ENCODE measurements at places on chromosomes 7 and 10.

GRCh38 chr10:124699471-124700292, 44.5 kb downstream of the FAM53B start:
- DNase-seq: no peak

- DNase-seq: no peak
Observed at GRCh38 chr10:96288151-96288621, 16.0 kb upstream of the DNTT start.

DNA sequence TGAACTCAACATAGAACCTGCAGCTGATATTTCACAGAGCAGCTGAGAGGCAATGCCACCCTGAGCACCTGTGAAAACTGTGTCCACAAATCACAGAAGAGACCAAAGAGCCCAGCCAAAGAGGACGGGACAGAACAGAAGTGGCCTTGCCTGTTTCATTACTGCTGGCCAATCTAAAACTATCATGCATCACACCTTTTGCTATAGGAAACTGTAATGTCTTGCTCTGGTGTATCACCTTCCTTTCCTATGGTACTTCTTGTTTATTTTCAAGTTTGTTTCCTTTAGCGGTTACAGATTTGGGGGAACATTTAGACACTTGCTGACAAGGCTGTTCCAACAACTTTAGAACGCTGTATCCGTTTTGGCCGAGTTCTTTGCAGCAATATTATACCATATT, 80.3 kb downstream of the PIP4K2A start:
- DNase-seq: no peak

- no peak for DNase-seq
Observed at GRCh38 chr10:88065383-88066049, 202.1 kb downstream of the PTEN start.

DNA sequence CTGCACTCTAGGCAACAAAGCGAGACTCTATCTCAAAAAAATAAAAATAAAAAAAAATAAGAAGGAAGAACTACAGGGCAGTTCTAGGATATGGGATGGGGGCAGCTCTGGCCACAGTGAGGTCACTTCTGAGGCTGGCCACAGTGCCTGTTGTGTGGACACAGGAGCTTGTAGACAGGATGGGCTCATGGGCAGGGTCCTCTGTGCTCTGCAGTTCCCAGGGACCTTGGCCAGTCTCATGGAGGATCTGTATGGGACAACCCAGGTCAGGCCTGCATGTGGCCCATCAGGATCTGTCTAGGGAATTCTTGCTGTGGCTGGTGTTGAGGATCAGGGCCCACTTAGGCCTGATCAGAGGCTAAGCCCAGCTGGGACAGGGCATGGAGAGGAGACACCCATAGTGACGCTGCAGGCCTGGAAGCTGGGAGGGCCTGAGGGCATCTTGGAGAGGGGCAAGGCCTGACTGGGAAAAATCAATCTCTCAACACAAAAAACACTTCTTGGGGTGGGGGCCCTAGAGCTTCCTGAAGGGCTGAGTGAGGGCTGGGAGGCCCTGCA, 19.4 kb upstream of the PAX2 start:
- DNase-seq: no peak

DNA sequence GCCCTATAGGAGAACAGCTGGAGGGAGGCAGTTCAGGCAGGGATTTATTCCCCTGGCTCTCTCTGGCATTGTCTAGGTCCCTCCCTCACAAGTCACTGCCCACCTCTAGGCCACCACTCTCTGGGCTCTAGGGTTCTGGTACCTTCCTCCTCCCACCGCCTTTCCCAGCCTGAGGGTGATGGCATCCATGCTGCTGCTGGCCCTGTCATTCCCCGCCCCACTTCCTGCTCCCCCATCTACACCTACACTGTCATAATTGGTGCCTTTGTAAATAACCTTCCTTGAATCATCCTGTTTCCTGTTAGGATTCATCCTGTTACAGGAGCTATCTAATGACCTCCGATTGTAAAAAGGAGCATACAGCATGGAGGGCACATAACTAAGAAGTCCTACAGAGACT, 303.3 kb upstream of the COBL start:
- DNase-seq: no peak

GRCh38 chr7:154914308-154914995, 88.5 kb downstream of the PAXIP1 start:
- DNase-seq: no peak

DNA sequence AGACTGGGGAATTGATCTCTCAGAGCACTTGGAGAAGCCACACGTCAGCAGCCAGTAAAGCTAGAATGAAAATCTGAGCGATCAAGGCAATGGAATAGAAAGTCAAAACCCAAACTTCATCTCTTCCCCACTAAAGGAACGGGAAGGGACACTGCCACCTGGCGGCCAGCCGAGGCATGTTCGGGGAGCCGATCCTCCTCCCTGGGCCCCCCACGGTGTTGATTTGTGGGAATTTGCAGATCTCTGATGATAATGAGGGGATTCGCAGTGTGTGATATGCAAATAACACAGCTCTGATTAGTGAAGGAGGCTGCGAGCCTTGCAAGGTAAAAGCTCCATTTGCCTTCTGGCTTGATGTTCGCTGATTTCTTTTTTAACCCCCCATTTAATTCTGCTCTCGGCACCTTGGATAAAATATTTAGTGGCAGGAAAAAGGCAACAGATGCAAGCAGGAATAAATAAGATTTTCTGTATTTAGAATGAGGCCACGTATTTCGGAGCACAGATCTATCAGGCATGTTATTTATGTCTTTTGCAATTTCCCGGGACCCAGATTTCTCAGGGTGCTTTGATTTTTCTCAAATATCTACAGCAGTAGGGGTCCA, 258.6 kb downstream of the PAXIP1 start:
- DNase-seq: peak; percentile 1

DNA sequence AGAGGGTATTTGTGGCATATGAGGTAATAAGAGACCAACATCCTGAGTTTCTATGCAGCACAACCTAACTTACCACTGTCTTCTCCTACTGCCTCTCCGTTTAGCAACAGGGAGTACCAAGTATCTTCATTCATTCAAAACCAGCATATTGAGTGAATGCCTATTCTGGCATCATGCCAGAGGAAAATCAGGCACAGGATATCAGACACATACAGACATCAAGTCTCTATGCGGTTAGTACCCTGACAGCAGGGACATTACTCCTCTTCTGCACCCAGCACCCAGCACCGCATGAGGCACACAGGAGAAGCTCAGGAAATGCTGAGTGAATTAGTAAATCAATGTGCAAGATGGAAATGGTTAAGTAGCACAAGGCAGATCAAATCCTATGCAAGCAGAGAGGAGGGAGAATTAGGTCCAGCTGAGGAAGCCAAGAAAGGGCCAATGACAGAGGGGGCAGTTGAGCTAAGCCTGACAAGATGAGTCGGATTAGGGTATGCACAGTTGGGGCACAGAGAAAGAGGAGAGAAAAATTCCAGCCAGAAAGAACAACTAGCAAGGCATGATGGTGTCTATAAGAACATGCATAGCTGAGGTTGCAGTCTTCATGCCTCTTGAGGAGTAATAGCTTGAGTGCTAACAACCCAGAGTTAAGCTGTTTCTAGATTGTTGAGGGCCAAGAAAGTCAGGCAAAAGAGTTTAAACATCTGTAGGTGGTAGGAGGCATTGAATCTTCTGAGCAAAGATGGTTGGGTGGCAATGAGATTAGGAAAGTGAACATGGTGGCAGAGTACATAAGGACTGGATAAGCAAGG, 146.0 kb downstream of the PLXNA4 start:
- DNase-seq: no peak

DNA sequence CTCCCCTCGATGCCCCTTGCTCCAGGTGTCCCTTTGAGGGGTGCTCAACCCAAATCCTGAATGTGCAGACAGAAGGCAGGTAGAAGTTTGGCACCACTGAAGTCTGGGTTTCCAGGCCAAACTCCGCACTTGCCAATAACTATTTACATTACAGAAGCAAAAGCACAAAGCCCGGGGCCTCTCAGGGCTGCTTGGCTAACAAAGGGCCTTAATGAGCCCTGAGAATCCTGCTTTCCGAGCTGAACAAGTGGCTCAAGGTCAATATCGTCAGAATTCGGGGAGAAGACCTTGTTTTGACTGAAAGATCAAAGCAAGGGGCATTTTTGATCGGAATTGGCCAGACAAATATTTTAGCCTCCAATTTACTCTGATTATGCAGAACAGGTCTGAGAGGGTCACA, 189.9 kb downstream of the HERPUD2 start:
- DNase-seq: no peak

All from stimulated activated CD8-positive, alpha-beta memory T cell treated with anti-CD3 and anti-CD28 coated beads, Interleukin-4, amount 100 ng/mL, for 4 hours (primary cell).